ENCODE measurements at places on chromosomes 4 and X.
A peak's percentile ranks its signal among the peaks of the same experiment; 100 is the strongest.

GRCh38 chr4:54708339-54709279 is 50.9 kb downstream of the KIT start:
- DNase-seq = no peak

DNA sequence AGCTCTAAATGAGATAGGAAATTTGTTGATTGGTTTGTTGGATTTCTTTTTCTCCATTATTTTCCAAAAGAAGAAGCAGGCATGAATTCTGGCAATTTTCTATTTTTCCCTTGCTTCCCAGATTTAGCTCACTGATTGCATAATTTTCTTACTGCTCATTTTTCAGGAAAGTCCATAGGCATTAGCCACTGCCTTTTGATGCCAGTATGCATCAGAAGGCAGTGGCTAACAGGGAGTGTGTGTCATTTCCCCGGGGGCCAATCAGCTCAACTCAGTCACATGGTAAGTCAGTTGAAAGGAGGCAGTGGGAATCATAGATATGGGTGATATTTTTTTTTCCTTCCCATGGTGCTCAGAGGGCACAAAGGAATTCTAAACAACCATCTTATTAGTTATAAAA is 156.7 kb downstream of the TRIML1 start:
- no peak for DNase-seq

GRCh38 chr4:16106956-16107355 is 23.1 kb upstream of the PROM1 start:
- no peak for DNase-seq

DNA sequence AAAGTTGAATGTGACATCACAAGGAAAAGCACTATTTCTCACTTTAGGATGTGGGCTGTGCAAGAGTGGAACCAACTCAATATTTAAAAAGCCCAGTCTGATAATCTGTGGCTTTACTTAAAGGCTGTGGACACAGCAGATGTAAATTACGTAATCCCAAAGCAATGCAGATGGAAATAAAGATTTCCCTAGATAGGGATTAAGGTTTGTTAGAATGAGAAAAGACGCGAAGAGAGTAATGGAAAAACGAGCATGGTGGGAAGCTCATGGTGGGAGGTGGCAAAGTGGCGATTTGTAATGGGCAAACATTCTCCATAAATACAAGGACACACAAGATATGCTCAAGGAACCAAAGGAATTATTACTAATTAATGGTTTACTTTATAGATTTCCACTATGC is 985.5 kb downstream of the FSTL5 start:
- no peak for DNase-seq

- DNase-seq = no peak
Measured at GRCh38 chr4:155944516-155944915, 9.2 kb downstream of the CTSO start.

GRCh38 chr4:187017147-187017546 is 293.5 kb upstream of the FAT1 start:
- DNase-seq = no peak

DNA sequence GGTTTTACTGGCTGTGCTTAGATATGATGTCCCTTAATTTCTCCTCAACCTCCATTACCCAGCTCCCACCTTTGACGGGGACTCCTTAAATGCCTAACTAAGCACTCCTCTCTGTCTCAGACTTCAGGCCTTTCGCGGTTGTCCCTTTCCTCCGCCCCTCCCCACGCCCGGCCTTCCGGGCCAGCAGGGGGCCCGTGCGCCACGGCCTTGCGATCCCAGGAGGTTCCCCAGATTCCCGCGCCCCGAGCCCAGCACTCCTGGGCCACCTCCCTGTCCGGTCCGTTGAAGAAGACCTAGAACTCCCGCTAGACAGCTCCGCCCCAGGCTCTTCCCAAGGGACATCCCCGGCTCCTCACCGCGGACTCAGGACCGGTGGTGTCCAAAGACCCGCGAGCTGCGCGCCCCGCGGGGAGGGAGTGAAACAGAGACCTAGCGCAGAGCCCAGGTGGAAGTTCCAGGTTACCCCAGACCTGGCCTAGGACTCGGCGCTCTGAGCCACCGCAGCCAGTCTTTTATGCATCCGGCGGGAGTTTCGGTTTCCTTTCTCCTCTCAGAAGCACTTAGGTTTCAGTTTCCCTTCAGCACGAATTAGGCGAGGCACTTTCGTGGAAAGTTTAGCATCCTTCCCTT is at the start of gene DDX60:
DDX60 (minus strand) TSS at position 487 of the 630 bp plus-strand sequence. CDS start 7,493 bp downstream, outside the sequence.
- DNase-seq = peak; percentile 41

DNA sequence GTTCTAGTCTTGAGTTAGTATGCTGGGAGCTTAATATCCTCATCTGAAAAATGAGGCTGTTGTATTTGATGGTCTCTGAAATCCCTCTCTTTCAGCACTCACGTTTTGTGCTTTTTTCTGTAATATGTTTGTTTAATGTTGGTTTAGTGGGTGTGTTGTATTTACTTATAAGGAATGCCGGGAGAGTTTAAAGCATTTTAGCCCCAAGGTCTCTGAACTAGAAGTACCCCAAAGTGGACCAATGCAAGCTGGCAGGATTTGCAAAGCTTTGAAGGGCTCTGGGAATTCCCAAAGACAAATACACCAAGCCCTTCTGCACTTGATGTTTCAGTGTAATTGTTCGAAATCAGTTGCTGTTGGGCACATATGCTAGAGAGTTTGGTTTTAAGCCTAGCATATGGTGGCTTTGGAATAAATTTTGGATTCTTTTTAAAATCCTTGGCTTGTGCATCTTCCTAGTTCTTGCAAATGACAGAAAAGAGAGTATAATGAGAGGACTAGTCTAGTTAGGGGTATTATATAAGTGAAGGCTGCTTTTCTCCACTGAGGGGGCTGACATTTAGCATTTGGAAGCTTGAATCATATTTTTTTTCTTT is 371.4 kb upstream of the BOD1L1 start:
- no peak for DNase-seq

DNA sequence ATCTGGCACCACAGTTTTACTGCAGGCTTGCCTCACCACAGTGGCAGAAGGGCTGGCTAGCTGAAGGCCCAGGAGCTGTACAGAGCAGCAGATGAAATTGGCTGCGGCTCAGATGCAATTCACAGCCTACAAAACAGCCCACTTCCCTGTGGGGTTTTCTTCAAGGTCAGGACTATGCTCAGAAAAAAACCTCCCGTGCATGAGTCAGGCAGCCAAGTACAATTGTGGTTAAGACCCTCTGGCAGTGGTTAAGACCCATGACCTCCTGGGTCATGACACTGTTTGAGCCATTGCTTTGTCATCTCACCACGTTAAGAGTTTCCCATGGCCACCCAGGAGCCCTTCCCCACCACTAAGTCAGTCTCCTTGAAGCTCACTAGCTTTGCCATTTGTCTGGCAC is 276.3 kb downstream of the HNRNPD start:
- no peak for DNase-seq

- DNase-seq = peak; percentile 28
Measured at GRCh38 chr4:15400981-15401671, 26.7 kb upstream of the C1QTNF7 start.

DNA sequence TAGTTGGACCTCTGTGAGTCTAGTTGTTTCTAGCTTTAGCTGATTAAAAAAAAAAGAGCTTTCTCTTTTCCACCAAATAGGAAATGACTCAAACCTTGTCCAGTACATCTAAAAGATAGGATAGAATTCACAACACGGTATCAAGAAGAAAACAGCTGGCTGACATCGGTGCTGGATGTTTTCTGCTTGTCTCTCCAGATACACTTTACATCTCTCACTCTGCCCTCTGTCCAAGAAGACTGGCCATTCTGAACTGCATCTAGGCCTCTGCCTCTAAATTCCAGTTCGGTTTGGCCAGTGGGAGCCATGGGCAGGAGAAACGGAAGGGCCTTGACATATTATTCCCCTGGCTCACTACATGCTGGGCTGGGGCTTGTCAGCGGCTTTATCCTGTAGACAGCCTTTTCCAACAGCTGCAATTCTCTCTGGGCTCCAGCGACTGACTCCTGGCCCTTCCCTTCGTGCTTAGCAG is 57.3 kb upstream of the SHISA3 start:
- DNase-seq = no peak

DNA sequence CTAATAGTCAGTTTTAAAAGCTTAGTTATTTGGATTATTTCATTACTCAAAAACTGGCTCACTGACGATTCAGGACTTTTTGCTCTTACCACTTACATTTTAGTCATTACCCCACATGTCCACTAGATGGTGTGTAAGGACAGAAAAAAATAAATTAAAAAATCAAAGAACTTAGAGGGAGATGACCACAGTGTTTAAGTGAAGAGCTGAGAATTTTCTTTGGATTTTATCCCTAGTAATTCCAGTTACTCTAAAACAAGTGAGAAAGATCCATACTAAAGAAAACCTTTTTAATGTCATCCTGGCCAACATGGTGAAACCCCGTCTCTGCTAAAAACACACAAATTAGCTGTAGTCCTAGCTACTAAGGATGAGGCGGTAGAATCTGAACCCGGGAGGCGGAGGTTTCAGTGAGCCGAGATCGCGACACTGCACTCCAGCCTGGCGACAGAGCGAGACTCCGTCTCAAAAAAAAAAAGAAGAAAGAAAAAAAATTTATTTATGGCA is 26.4 kb upstream of the TMPRSS11B start:
- DNase-seq = no peak

DNA sequence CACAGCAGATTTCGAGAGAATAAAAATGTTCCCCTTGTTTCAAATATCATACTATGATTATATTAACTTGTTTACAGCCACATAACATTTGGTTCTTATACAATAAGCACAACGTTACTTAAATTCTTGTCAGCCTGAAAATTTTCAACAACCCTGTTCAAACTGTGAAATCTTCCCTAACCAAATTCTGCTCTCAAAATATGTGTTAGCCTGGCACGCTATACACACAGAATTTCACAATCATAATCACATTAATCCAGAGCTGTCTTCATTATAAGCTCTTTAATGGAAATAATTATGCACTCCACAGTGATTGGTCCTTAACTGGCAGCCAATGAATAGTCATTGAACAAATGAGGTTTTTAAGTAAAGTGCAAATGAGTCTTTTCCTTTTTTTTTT is 7.3 kb upstream of the PRSS12 start:
- no peak for DNase-seq

DNA sequence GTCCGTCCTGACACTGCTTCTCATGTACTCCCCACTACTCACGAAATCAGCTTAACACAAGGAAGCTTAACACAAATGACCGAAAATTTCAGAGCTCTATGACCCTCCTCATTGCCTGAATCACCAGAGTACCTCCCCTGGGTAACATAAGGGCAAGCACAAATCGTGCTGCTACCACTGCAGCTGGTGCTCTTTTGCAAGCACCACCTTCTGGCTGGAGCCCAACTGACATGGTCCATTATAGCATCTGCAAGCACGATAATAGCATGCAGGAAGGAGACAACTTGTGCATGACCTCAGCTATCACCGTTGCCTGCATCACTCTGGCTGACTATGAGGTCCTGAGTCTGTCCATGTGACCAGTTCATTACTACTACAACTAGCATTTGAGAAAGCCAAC is 308.0 kb downstream of the TEX13C start:
- DNase-seq = no peak

- DNase-seq = no peak
Measured at GRCh38 chr4:80610199-80610598, 274.7 kb downstream of the CFAP299 start.

DNA sequence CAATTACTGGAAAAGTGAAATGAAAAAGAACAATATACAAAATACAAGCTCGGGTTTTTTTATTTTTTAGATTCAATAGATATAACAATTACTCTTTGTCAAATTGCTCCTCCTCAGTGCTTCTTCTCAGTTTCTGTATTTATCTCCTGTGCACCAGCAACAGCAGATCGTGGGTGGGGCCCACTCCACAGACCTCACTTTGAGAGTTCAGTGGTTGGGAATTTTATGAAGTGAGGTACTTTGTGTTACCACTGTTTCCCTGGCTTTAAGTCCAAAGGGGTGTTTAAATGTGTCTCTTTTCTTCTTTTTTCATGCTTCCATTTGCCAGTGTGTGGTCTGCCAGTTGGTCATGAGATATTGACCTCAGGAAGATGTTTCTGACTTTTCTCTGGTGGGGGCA is 54.4 kb downstream of the KIT start:
- no peak for DNase-seq

DNA sequence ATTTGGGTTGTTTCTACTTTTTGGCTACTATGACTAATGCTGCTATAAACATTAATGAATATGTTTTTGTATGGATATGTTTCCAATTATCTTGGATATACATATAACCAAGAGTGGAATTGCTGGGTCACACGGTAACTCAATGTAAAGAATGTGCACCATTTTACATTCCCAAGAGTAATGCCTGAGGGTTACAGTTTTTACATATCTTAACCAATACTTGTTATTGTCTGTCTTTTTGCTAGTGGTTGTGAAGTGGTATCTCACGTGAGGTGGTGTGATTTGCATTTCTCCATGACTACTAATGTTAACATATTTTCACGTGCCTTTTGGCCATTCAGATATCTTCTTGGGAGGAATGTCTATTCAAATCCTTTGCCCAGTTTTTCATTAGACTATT is 200.3 kb upstream of the MAB21L2 start:
- no peak for DNase-seq

DNA sequence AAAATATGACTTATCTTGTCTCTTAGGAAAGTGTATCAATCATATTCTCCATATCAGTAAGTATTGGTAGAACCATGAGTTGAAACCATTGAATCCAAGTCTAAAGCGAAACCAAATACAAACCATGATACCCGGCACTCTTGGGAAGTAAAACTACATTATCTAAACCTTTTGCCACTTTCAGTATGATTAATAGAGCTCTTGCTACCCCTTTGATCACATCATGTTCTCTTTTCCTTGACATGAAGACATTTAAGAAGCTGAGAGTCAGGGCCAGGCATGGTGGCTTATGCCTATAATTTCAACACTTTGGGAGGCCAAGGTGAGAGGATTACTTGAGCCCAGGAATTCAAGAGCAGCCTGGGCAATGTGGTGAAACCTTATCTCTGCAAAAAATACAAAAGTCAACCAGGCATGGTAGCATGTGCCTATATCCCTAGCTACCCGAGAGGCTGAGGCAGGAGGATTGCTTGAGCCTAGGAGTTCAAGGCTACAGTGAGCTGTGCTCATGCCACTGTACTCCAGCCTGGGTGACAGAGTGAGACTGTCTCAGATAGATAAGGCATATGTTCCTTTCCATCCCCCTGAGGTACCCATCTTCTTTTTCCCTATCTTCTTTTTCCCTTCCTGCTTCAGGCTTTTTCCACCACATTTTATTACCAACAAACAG is 45.4 kb downstream of the CEP135 start:
- no peak for DNase-seq

DNA sequence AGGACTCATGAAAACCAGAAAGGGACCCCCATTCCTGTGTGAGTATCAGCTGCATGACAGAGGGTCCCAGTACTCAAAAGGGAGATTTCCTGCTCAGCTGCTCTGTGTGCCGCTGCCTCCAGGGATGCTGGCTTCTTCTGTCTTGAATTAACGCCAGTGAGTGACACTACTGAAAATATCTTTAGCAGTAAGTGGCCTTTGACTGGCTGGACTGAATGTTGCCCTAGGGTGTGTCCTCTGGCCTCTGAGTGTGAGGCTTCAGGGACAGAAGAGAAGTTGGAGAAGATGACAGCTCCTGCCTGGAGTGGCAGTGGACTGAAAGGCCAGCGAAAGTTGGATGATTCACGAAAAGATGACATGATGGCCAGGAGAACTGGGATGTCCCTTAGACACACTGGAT is 95.4 kb downstream of the LIMCH1 start:
- DNase-seq = no peak

Measured in omental fat pad (tissue), 4 donors.